Activated CD8-positive, alpha-beta T cell treated with anti-CD3 and anti-CD28 coated beads, Interleukin-2, amount 10 ng/mL, durations not matched to agents 7 days and 5 days (primary cell): ENCODE measurements at places on chromosomes 6 and 20. TPM values are rescaled to one million over a fixed set of nuclear protein-coding genes. Genes with fewer than 3 reads are reported as not detected.

GRCh38 chr6:96410467-96410866 is 111.1 kb upstream of the UFL1 start:
- DNase-seq = no peak

DNA sequence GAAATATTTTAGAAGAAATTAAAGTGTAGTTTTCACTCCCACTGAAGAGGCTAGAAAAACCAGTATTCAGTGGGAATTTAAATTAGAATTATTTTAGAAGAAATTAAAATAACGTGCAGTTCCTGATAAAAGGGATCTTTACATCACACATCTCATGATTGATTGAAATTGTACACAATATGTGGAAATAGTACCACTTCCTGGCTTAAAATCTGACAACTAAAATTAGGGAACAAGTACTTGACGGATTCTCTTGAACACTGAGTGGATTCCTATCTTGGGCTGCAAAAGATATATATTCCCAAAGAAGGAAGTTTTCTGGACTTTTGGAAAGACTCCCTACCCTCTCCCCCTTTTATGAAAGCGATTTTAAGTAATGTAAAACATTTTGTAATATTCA is 14.6 kb upstream of the MTCL3 start:
- no peak for DNase-seq

- no peak for DNase-seq
These were observed 885 bp downstream of the MTCL3 start for GRCh38 chr6:127518191-127518709.

DNA sequence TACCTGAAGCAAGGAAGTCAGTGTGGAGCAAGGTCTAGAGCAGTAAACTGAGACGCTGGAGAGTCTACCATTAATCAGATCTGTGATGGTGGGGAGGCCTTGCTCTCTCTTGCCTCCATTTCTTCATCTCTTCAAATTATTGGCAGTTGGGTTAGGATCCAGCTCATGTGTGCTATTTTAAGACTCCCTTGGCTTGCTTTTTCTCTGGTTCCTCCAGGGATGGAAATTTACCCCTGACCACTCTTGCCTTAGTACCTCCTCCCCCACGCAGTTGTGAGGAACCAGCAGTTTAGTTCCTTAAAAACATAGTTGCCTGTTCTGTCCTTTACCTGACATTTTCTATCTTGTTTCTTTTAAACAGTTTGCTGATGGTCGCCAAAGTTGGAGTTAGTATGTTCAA is 7.4 kb downstream of the TMEM14C start:
- DNase-seq = no peak

DNA sequence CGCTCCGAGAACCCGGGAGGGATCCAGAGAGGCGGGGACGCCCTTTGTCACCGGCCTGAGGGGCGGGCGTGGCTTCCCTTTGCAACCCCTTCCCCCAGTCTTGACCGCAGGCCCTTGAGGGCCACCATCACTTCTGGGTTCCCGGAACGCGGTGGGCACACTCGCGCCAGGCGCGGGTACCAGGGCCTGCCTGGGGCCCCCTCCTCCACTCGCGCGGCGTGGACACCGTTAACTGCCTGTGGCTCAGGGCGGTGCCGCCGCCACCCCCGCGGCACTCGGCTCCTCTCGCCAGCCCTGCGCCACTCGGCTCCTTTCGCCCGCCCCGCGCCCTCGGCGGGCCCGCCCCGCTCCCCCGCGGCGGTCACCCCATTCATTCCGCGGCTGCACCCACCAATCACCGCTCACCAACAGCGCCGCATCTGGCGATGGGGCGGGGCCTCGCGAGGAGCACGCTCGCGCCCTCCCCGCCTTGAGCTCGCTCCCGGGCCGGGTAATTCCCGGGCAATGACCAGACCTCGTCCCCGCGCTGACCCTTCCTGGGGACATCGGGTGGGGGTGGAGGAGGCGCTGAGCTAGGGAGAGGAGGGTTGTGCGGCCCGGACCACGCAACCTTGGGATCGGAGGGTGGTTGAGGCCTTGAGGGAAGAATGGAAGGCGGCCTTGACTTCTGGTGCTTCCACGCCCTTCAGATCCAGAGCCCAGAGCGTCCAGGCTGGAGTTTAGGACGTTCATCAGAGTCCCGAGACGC is 10.5 kb upstream of the ELOVL5 start:
- peak; percentile 92 for DNase-seq

- no peak for DNase-seq
These were observed 184.1 kb upstream of the ARID1B start for GRCh38 chr6:156593127-156593526.

DNA sequence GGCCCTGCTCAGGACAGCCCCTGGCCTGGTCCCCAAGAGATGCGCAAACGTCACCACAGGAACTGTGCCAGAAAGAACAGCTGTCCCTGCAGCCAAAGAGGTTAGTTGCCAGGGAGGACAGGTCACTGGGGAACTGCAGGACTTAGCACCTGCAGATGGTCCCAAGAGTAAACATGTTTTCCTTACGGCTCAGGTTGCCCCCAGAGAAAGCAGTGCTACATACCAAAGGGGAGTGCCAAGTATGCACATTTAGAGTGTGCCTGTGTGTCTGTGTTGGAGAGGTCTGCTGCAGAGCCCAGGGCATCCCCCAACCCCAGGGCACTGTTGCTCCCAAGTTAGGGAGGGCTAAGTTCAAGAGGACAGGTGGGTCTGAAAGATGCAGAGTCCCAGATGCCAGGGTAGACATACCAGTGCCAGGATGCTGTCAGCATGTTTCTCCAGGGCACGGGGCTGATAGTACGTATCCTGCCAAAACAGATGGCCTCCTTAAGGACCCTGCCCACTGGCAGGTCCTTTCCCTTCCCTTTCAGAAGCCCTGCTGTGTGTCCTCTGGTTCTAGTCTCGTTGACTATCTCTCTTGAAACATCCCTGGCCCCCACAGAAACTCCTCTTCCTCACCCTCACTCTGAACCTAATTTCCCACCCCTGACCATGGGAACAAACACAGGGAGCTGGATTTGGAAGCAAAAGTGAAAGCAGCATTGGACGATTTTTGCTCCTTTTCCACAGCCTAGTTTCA is 1.3 kb downstream of the ABHD16A start:
- no peak for DNase-seq

DNA sequence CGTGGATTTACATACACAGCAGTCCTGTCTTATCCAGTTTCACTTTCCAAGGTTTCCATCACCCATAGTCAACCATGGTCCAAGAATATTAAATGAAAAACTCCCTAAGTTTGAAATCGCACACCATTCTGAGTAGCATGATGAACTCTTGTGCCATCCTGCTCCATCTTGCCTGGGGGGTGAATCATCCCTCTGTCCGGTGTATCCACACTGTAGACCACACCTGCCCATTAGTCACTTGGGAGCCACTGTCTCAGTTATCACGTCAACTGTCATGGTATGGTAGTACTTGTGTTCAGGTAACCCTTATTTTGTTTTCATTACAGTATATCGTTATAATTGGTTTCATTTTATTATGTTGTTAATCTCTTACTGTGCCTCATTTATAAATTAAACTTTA is 38.5 kb downstream of the PTGIS start:
- no peak for DNase-seq

DNA sequence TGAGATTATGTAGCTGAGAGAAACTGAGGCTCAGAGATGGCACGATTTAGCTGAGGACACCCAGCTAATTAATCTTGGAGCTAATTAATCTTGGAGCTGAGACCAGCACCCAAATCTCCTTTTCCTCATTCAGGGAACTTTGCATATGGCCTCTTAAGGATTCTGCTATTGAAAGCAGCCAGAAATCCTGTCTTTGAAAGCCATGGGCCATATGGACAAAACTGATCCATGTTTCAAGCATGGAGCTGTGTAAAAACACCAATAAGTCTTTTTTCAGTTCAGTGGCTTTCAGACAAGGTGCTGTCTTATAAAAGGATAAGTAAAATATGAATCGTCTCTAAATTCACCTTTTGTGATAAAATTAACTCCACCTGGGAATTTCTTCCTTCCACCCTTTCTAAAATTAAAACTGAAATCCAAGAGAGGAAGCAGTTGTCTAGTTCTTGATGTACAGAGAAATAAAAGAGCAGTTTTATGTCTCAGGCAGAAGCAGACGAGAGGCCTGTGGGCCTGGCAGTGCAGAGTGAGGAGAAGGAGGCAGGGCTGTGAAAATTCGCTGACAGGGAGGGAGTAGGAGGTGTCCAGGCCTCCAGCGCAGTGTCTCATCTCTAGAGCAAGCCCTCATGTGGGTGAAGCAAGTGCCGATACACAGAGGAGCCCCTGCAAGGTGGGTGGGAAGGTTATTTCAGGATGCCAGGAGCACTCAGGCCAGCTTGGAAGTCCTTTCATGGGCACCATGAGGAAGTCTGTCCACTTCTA is 266.9 kb downstream of the UST start:
- no peak for DNase-seq

- DNase-seq = peak; percentile 34
These were observed 1.0 kb downstream of the CLIC5 start for GRCh38 chr6:46014511-46015118.

DNA sequence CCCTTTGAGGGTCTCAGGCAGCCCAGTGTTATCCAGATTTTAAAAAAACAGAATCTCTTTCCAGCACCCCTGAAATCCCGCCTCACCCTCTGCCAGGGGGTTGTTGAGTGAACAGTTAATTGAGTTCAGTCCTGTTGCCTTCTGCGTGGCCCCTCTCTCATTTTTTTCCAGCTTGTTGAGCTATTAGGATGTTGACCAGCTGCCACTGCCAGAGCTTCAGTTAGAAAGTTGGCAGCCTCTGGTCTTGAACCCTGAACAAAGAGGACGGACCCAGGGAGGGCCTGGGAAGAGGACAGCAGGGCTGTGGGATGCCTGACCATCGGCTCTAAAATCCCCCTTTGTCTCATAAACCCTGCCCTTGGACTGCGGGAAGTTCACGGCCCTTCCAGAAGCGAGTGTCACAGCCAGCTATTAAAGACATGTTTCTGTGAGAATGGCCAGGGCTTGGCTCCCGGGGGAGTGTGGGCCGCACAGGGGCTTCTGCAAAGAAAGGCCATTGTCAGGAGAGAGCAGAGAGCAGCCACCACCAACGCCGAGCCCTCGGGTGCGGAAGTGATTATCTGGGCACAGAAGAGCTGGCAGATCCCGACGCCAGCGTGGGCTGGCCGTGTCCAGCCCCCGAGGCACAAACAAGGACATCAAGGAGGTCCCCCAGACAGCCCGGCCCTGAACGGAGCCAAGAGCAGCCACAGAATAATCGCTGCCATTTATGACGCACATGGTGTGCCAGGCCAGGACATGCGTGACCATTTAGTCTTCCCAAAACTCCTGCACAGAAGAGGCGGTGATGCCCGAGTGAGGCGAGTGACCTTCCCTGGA is 189.0 kb downstream of the ANKRD60 start:
- no peak for DNase-seq

- no peak for DNase-seq
These were observed 1192.4 kb upstream of the CITED2 start for GRCh38 chr6:140566781-140567277.

GRCh38 chr6:151963001-151963400 is 155.5 kb downstream of the ESR1 start:
- DNase-seq = no peak

- no peak for DNase-seq
These were observed 17.9 kb upstream of the CST3 start for GRCh38 chr20:23655491-23656211.

DNA sequence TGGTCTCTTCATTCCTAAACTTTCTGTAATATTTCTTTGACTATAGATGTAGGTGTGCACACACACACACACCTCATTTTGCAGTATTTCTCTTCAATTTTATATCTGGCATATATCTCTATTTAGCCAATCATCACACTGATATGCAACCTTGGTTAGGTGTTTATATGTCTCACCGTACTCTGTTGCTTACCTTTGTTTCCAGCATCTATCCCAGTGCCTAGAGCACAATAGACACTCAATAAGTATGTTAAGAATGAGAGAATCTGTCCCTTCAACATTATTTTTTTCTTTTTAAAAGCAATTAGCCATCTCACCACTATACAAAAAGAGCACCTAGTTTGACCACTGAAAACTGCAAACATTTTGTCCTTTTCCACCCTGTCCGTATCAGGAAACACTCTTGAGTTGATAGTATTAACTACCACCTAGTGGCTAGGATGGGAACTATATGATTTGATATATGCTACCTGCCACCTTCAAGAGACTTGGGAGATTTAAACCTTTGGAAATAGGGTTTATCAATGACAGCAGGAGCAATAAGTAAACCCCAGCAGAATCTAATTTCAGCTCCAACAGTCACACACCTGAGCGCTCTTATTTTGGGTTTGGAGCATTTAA is 48.7 kb upstream of the RSPO3 start:
- no peak for DNase-seq

DNA sequence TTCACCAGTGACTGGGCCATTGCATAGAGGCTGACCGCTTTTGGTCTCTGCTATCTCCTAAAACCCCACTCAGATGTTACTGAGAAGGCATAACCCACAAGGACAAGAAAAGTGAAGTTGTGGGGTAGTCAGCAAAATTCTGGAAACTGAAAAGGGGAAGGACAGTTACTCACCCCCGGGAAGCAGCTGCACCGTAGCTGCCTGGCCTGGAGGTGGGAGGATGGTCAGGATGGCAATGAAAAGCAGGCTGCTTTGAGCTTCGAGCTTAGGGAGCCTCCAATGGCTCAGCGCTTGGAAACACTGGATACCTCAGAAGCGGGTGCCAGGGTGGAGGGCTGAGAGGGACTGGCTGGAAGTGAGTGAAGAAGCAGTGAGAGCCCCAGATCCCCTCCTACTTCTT is 56.0 kb downstream of the KCNK5 start:
- no peak for DNase-seq

GRCh38 chr6:155894262-155894661 is 438.6 kb upstream of the NOX3 start:
- no peak for DNase-seq

GRCh38 chr6:48147051-48147450 is 36.1 kb upstream of the PTCHD4 start:
- DNase-seq = no peak

DNA sequence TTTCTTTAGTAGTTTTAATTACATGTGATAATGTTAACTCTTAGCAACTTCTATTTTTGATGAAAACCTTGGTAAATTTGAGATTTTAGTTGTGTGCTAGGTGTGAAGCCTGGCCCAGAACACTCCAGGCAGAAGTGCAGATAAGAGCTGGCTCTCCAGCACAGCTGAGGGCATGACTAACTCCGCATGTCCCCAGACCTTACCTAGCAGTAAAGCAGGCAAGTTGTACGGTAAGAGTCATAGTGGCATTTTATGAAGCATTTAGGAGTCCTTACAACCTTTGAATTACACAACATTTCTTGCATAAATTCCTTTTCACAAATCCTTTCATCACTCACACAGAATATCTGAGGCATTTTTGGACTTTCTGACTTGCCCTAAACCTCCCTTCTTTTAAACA is 67.2 kb downstream of the OPRM1 start:
- no peak for DNase-seq

GRCh38 chr6:106746652-106747051 is 117.3 kb downstream of the QRSL1 start:
- no peak for DNase-seq

The FHL5 gene
- not detected for total RNA-seq

The OPRM1 gene
- not detected for total RNA-seq

The MYMX gene
- total RNA-seq = not detected

The ZNF337 gene
- total RNA-seq = 16.8 TPM

The VSX1 gene
- not detected for total RNA-seq

The ENPP3 gene
- total RNA-seq = 0.47 TPM

The NT5DC1 gene
- 29.5 TPM for total RNA-seq
